Right lobe of liver (tissue), 6 donors: ENCODE measurements at places on chromosomes 7 and 10. TPM values are rescaled to one million over a fixed set of nuclear protein-coding genes. Genes with fewer than 3 reads are reported as not detected.

DNA sequence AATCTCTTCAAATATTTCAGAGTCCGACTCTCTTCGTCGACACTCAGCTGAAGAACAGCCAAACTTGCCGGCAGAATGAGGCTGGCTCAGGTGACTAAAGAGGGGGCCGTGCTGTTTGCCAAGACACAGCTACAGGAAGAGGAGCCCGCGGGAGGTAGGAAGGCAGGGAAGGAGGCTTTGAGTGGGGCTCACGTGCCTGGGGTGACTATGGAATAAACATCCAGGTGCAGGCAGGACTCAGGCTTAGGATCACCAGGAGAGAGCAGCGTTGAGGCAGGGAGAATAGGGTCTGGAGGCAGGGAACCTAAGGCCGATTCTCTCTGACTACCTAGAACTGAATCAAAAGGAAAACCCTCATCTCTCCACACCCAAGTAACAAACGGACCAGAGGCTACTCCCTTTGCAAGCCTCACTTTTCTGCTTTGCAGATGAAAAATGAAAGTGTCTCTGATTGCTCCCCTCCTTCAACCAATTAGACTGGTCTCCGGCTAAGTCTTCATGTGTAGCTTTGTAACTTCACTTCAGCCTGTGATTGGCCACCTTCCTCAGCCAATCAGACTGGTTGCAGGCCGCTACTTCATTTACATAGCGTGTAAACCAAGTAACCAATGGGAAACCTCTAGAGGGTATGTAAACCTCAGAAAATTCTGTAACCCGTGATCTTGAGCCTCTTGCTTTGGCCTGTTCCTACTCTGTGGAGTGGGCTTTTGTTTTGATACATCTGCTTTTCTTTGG lies 19.7 kb upstream of the BNIP3 start:
- no peaks in the 10 kb centered on the region for H3K27me3 ChIP-seq
- H3K4me3 ChIP-seq = no peak overlapping the region
- DNase-seq = no peak
- H3K4me1 ChIP-seq = peaks cover 27% of the 10 kb centered on the region
- H3K36me3 ChIP-seq = no peaks in the 10 kb centered on the region

DNA sequence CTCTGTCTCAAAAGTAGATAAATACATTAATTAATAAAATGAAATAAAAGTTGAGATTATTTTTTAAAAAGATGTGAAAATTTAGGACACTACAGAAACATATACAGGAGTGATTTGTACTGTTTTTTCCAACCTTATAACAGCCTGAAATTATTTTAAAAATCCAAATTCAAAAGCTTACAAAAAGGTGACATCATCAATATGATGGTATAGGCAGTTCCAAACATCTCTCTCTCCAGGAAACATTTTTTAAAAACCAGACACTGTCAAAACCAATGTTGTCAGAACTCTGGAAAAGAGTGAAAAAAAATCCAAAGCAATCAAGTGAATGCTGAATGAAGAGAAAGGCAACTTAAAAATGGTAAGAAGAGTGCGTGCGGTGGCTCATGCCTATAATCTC lies 76.7 kb downstream of the HHEX start:
- H3K4me3 ChIP-seq = no peak overlapping the region
- DNase-seq = no peak
- no peak overlapping the region for H3K27ac ChIP-seq
- no peaks in the 10 kb centered on the region for H3K4me1 ChIP-seq
- no peaks in the 10 kb centered on the region for H3K27me3 ChIP-seq
- H3K36me3 ChIP-seq = no peaks in the 10 kb centered on the region

DNA sequence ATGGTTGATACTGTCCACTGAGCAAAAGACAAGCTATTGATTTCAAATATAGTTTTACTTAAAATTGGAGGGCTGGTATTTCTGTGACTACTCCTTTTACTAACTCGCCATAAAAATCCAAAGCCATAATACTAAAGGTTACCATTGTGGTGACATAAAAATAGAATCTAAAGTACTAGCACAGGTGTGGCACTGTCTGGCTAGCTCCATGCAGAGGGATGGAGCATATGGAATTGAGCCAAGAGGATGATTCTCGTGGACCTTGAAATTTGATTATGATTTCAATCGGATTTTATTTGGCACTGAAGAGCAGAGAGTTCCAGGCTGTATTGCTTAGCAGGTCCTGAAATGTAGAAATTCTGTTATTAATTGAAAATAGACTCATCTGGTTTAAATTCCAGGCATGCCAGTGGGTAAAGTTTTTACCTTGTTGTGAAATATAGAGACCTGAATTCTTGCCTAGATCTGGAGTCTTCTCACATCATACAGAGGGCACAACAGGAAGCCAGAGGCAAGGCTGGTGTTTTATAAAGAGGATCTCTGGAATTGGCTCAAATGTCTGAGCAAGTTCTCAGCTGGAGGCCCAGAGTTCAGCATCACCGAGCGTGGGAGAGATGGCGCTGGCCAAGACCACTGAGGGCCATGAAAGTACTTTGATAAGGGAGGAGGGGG lies 29.9 kb upstream of the DLD start:
- DNase-seq = no peak
- H3K27ac ChIP-seq = no peak overlapping the region
- H3K4me3 ChIP-seq = no peak overlapping the region
- H3K4me1 ChIP-seq = peaks cover 36% of the 10 kb centered on the region
- H3K27me3 ChIP-seq = no peaks in the 10 kb centered on the region
- no peaks in the 10 kb centered on the region for H3K36me3 ChIP-seq

DNA sequence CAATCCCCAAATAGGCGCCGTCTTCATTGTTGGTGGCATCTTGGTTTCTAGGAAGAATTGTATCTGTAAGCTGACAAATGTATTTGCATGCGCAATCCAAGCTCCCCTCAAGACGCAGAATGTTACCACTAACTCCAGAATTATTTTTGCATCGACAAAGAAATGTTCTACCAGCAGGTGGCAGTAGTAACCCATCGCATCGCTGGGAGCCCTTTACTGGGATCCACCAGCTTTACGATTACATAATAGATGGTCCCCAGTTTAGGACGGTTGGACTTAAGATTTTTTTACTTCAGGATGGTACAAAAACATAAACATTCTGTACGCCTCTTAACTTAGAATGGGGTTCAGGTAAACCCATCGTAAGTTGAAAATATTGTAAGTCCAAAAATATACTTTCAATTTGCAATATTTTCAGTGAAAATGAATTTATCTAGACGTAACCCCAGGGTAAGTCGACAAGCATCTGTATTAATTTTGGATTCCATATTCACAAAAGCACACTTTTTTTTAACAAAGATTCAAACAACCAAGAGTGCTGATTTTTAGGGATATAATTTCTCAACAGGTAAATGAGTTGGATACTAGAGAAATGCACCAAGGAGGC lies 114.0 kb upstream of the COBL start:
- no peaks in the 10 kb centered on the region for H3K27me3 ChIP-seq
- H3K4me1 ChIP-seq = no peaks in the 10 kb centered on the region
- DNase-seq = no peak
- H3K27ac ChIP-seq = no peak overlapping the region
- H3K36me3 ChIP-seq = no peaks in the 10 kb centered on the region

- no peaks in the 10 kb centered on the region for H3K36me3 ChIP-seq
- no peak overlapping the region for H3K27ac ChIP-seq
- H3K27me3 ChIP-seq = no peaks in the 10 kb centered on the region
- no peak for DNase-seq
- no peaks in the 10 kb centered on the region for H3K4me1 ChIP-seq
Observed at GRCh38 chr7:81236560-81236959, 317.7 kb upstream of the SEMA3C start.

- H3K27me3 ChIP-seq = no peaks in the 10 kb centered on the region
- no peak overlapping the region for H3K27ac ChIP-seq
- H3K4me3 ChIP-seq = no peak overlapping the region
- no peaks in the 10 kb centered on the region for H3K4me1 ChIP-seq
Observed at GRCh38 chr7:81926154-81926553, 156.3 kb upstream of the HGF start.

- H3K36me3 ChIP-seq = no peaks in the 10 kb centered on the region
- peak within 1 kb of the TSS; percentile 91 for H3K4me3 ChIP-seq
- no peaks in the 10 kb centered on the region for H3K27me3 ChIP-seq
- peaks cover 10% of the 10 kb centered on the region for H3K4me1 ChIP-seq
Observed at GRCh38 chr7:77798394-77799077, at the start of the genes PHTF2 and TMEM60. TSS of gene PHTF2 (plus strand) at chr7:77798773. TSS of gene TMEM60 (minus strand) at chr7:77798434. CDS start at chr7:77794373, 4,061 bp downstream.

DNA sequence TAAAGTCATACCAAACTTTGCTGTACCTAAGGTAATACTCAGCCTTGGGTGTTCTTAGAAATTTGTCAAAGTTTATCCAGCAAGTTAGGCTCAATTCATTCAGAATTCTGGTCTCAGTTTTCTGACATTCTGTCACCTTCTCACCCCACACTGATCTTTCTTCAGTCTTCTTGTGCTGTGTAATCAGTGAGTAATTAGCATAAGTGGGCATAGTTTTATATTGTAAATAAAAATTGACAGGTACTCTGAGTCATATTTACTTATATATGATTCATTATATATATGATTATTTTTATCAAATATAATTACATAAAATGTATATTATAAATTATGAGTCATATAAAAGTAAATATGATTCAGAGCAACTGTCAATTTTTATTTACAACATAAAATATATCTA lies 170.9 kb upstream of the MAGI2 start:
- H3K4me3 ChIP-seq = no peak overlapping the region
- no peaks in the 10 kb centered on the region for H3K36me3 ChIP-seq
- no peak for DNase-seq
- no peak overlapping the region for H3K27ac ChIP-seq

- no peak overlapping the region for H3K4me3 ChIP-seq
- no peaks in the 10 kb centered on the region for H3K4me1 ChIP-seq
- no peak overlapping the region for H3K27ac ChIP-seq
- peaks cover 19% of the 10 kb centered on the region for H3K36me3 ChIP-seq
Observed at GRCh38 chr7:130884437-130885417, 150.7 kb upstream of the KLF14 start.

DNA sequence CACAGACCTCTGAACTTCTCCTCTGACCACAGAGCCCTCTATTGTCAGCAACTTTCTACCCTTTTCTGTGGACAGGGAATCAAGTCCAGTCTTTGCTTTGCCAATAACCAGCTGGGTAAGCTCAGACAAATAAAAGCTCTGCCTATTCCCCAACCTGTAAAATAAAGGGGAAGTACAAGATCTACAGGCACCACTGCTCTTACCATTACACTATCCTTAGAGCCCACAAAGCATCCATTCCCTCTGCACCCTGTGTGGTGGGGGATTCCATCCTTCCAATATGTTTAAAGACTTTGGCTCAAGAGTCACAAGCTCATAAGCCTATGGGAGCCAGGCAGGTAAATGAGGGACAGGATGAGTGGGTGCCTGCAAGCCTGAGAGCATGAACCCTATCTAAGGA lies 88.2 kb downstream of the PARD3 start:
- no peak overlapping the region for H3K4me3 ChIP-seq
- DNase-seq = no peak
- no peaks in the 10 kb centered on the region for H3K36me3 ChIP-seq

Gene CRYGN
- total RNA-seq = not detected

Gene PDK4
- total RNA-seq = 82.8 TPM
